ENCODE measurements at places on chromosomes 4 and X.

DNA sequence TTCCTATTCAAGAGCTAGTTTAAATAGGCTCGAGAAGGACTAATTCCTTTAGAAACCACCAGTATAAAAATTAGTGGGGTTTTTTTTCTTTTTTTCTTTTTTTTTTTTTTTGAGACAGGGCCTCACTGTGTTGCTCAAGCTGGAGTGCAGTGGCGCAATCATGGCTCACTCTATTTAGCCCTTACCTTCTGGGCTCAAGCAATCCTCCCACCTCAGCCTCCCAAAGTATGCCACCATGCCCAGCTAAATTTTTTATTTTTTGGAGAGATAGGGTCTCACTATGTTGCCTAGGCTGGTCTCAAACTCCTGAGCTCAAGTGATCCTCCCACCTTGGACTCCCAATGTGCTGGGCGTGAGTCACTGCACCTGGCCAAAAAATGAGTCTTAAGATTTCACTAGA, 52.8 kb downstream of the APOO start:
- DNase-seq = no peak

DNA sequence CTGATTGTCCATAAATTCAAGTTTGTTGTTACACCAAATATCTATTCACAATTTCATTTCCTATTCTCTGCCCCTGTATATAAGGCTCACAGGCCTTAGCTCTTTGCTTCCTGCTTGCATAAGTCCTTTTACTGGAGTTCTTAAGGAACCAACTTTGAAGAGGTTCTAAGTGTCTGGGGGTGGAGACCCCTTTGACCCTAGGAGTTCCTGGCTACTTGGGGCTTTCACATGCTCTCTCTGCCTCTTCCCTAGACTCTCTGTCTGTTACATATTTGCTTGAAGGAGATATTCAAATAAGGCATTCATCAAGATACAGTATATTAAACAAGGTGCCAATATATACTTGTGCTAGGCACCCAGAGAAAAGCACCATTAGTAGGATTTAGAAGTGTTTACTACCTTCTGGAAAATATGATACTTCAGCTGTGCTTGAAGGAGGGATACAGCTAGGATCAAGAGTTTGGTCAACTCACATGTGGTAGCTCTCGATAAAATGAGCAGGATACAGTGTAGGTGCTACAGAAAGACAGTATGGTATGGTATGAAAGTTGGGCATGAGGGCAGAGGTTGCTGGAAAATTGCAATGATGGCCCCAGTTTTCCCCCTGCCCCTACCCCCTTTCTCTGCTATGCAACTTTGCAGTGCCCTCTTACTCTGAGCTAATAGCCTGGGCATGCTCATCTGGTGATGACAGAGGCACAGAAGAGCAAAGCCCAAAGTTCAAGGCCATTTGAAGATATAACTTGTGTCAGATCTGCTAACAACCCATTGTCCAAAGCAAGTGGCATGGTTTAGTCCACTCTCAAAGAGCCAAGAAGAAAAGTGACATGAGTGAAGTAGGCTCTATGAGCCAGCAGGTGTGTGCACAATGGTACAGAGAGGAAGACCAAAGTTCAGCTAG, 107.6 kb upstream of the CPEB2 start:
- no peak for DNase-seq

DNA sequence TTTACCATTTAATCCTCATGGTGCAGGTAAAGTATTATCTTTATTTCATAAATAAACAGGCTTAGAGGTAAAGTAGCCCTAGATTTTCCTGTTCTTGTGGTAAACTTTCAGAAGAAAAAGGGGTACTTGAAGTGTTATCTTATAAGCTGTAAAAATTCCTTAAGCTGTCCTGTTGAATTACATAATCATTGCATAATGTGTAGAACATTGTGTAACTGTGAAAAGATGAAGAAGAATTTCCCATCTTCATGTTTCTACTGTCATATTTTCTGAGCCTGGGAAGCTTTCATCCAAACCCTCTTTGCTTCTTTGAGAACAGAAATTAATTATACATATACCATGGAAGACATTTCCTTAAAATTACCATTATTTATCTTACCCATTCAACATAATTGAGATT, 90.5 kb downstream of the ELOVL6 start:
- DNase-seq = no peak

GRCh38 chr4:110007217-110007616, 94.5 kb downstream of the EGF start:
- no peak for DNase-seq

GRCh38 chr4:128587382-128587781, 222.1 kb upstream of the JADE1 start:
- no peak for DNase-seq

GRCh38 chr4:80173841-80174240, 23.5 kb upstream of the PRDM8 start:
- no peak for DNase-seq

DNA sequence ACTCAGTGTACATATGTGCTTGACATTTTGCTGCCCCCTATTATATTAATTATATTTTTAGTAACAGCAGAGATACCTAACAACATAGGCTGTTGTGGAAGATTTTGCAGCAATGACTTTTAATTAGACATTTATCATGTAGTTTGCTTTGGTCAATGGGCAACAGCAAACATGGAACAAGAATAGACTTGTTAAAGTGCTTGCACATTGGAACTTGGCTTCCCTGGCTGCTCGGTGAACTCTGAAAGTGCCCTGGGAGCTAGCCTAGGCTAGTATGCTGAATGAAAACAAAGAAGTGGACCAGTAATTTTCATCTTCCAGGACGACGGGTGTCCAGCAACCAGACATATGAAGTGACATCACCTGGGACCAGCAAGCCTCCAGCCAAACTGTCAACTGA, 1157.1 kb downstream of the ARAP2 start:
- no peak for DNase-seq

DNA sequence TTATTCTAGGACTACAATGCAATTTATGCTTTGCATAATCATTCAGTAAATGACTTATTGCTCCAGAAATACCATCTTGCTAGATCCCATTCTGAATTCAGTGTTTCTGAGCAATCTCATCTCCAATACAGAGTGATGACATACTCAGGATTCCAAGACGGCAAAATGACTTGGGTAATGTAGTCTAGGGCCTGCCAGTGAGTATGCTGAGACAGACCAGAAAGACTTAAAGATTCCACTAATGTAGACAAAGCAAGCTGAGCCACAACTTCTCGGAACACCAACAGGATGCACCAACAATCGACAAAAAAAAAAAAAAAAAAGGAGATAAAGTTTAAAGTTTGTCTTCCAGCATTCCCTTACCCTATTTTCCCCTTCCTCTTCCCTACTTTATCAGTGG, 919 bp upstream of the SEC24B start:
- no peak for DNase-seq

DNA sequence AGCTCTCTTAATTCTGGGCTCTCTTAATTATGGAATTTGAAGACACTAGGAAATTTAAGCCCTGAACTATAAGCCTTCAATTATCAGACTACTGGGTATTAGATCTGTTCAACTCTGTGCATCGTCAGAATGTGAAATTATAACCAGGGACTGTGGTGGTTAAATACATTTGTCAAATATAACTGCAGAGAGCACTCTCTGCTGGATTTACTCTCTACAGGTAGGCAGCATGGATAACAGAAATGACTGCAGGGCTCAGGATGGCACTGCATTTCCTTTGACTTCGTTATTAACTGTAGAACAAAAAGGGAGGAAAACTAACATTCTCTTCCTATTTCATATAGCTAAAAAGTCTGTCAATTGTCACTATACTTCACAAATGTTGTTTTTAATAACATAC, 310.1 kb upstream of the RASGEF1B start:
- no peak for DNase-seq

GRCh38 chr4:53777244-53777984, 186.1 kb upstream of the LNX1 start:
- DNase-seq = no peak

GRCh38 chr4:106628586-106629267, 260.1 kb upstream of the GIMD1 start:
- DNase-seq = no peak

GRCh38 chrX:15971696-15972095, 117.1 kb upstream of the AP1S2 start:
- DNase-seq = no peak

All from stimulated activated CD4-positive, alpha-beta T cell treated with anti-CD3 and anti-CD28 coated beads, Interleukin-1b, Interleukin-23, amount 100 ng/mL, for 4 hours (primary cell).